ENCODE measurements at places on chromosomes 3 and 15. TPM values are rescaled to one million over a fixed set of nuclear protein-coding genes. Genes with fewer than 3 reads are reported as not detected.

- no peak for DNase-seq
Observed at GRCh38 chr15:84750583-84751092, 2.2 kb downstream of the ZNF592 start.

GRCh38 chr3:107432646-107433045 lies 55.4 kb downstream of the CCDC54 start:
- DNase-seq = no peak

GRCh38 chr3:59527493-59527892 lies 477.7 kb upstream of the CFAP20DC start:
- DNase-seq = no peak

DNA sequence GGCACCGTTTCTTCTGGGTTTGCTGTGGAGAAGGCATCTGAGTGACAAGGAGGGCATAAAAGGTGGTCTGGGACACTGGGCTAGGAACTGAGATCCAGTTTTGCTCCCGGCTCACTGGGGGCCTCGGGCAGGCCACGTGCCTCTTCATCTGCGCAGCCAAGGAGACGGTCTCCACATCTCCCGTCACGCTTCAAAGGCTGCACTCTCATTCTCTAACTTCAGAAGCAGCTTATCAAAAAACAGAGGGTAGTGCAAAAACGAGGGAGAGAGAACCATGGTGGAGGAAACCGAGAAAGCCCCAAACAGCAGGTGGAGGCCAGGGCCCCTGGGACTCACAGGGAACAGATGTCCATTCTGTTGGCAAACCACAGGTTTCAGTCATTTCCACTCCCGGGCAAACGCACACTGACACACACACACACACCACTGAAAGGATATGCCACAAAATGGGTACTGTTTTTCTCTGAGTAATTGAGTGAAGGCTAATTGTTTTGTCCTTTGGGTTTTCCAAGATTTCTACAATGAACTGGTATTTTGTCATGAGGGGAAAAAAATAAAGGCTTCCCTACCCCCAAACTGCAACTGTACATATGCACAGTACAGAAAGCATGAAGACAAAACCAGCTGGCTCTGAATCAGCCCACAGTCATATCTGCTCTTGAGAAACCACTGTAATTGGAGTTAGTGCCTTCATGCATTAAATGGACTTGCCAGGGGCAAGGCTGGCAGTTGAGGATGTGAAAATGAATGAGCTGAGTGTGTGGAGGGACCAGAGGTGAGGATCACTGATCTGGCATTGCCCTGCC lies 71.9 kb downstream of the MGLL start:
- no peak for DNase-seq

- no peak for DNase-seq
Observed at GRCh38 chr15:100059521-100059920, 282.3 kb downstream of the ADAMTS17 start.

- DNase-seq = no peak
Observed at GRCh38 chr15:37933666-37934065, 774 bp upstream of the TMCO5A start.

DNA sequence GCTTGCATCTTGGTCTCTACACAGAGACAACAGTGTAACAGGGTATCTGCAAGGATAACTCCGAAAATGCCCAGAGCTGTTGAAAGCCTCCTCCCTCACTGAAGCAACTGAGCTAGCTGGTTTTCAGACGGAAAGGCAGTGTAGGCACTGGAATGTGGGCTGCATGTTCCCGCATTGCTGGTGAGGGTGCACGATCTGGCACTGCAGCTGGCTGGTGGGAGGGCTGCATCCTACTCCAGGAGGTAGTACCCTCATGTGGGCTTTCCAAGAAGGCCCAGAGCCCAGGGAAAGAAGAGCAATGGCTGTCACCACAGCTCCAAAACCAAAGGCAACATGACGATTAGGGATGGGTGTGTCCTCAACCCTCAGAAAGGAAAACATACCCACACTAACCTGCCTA lies 28.7 kb upstream of the RPS17 start:
- DNase-seq = no peak

DNA sequence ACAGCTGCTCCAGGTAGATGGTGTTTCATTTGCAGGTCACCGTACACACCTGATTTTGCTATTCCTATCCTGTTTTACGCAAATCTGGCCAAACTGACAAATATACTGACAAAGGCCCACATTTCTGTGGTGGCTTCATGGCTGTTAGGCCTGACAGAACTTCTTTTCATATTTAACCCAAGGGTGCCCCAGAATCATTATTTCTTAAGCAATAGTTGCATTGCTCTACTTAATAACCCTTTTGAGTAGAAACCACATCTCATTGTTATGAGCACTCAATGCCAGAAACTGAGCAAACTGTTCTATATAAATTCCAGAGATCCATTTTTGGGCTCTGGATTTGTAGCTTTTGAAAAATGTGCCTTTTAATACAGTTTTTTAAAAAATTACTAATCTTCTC lies 19.4 kb downstream of the ASTE1 start:
- no peak for DNase-seq

DNA sequence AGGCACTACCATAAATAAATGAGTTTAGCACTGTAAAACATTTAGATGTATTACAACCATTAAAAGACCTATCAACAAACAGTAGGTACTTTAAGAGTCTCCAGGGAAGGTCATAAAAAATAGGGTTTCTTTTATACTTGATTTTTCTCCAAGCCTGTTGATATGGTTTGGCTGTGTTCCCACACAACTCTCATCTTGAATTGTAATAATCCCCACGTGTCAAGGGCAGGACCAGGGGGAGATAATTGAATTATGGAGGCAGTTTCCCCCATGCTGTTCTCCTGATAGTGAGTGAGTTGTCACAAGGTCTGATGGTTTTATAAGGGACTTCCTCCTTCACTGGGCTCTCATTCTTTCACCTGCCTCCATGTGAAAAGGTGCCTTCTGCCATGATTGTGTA lies 468.9 kb upstream of the UBE2E2 start:
- no peak for DNase-seq

GRCh38 chr15:84653584-84653909 lies 536 bp downstream of the WDR73 start:
- no peak for DNase-seq

GRCh38 chr15:70892002-70892911 lies at the start of the genes LRRC49 and THAP10:
Gene LRRC49, plus strand, starts transcription at chr15:70892826. Its CDS starts 69 bp downstream, at chr15:70892895.
Gene THAP10, minus strand, starts transcription at chr15:70892433. Its CDS starts 161 bp downstream, at chr15:70892272.
- DNase-seq = peak; percentile 63

DNA sequence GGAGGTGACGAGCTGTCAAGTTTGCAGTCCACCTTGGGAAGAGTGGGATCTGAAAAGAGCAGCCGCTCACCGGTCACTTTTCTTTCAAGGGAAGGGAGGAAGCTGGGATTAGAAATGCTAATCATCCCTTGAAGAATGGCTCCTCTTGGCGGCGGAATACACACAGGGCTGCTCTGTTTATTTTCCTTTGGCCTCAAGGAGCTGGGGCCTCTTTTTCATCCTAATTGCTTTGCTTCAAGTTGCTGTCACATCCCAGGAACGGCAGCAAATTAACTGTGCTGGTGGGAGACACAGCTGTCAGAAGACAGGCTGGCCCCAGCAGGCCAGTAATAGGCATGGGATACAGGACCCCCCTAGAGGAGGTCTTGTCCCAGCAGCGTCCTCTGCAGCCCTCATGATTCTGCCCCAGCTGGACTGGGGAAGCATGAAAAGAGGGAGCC lies 6.7 kb downstream of the KBTBD13 start:
- DNase-seq = no peak

- DNase-seq = no peak
Observed at GRCh38 chr3:55543181-55543614, 56.1 kb upstream of the WNT5A start.

DNA sequence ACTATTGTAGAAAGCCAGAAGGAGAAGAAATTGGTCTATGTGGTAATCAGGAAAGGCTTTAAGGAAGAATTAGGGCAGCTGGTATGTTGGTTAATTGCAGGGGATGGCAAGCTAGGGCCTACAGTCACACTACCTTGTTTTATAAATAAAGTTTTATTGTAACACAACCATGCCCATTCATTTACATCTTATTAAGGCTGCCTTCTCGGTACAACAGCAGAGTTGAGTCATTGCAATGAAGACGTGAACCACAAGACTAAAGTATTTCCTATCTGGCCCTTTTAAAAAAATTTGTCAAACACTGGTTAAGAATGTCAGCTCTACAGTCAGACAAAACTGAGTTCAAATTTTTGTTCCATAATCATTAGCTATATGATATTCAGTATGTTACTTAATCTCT lies 8.3 kb downstream of the SERPINI1 start:
- no peak for DNase-seq

- no peak for DNase-seq
Observed at GRCh38 chr15:66483131-66483566, 14.4 kb downstream of the SNAPC5 start.

GRCh38 chr3:159804726-159805410 lies 183.8 kb upstream of the IL12A start:
- DNase-seq = peak; percentile 57

DNA sequence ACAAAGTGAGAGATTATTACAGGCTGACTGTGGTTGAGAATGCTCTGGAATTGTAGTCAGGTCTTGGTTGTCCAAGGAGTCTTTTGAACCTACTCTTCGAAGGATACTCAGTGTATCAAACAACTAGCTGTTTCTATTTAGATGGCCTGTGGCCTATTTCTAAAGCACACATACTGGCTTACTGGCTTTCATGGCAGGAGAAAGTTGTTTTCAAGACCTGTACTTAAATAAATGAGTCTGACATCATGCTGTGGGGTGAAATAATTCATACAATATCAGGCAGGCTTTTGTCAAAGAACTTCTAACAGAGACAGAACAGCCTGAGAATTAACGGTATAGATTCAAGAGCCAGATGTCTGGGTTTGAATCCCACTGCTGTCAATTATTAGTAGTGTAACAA lies 316.7 kb upstream of the SEMA6D start:
- DNase-seq = no peak

DNA sequence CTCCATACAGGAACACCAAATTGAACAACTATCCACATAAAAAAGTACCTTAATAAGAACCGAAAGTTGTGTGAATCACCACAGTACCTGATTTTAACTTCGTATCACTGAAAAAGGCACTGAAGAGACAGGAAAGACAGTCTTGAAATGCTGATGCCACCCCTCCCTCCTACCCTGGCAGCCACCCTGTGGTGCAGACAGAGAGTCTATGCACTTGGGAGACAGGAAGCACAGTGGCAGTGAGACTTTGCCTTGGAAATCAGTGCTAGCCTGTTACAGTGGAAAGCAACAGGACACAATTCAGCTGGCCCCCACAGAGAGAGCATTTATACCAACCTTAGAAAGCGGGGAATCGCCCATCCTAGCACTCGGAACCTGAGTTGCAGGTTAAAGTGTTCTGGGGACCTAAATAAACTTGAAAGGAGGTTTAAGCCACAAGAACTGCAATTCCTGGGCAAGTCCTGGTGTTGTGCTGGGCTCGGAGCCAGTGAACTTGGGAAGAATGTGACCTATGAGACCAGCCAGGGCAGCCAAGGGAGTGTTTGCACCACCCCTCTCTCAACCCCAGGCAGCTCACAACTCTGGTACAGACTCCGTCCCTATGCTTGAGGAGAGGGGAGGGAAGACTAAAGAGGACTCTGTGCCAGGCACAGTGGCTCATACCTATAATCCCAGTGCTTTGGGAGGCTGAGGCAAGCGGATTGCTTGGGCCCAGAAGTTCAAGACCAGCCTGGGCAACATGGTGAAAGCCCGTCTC lies 240.1 kb downstream of the ISL2 start:
- no peak for DNase-seq

DNA sequence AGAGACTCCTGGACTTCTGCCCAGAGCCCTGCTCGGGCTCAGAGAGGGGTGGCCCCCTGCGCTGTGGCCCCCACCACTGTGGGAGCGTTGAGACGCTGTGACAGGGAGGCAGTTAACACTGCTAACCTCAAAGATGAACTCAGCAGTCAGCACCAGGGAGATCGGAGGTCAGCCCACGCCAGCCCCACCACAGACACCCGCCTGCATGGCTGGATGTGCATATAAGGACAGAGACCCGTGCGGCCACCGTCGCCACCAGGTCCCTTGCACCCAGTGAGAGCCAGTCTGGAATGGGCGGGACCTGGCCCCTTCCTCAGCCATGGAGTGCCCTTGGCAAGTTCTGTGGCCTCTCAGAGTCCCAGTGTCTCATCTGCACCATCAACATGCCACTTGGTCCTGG lies 48.5 kb upstream of the FURIN start:
- no peak for DNase-seq

GRCh38 chr15:40183636-40184463 lies 23.0 kb downstream of the BUB1B start:
- no peak for DNase-seq

- DNase-seq = no peak
Observed at GRCh38 chr15:56038015-56038414, 44.6 kb upstream of the NEDD4 start.

DNA sequence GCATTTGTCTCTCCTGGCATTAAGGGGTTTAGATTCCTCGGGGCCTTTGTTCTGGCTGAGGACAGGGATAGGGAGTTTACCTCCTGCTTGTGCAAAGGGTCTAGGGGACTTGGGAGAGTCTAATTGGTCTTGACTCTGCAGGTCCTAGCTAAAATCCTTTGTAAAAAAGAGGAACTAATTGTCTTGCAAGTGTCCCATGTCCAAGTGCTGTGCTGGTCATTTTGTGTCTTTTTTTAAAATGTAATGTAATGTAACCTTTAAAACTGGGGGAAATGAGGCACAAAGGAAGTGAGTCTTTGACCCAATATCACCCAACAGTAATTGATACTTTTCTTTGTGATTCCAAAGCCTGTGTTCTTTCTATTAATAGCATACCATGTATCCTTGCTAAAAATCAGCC lies 14.9 kb upstream of the C3orf80 start:
- no peak for DNase-seq

DNA sequence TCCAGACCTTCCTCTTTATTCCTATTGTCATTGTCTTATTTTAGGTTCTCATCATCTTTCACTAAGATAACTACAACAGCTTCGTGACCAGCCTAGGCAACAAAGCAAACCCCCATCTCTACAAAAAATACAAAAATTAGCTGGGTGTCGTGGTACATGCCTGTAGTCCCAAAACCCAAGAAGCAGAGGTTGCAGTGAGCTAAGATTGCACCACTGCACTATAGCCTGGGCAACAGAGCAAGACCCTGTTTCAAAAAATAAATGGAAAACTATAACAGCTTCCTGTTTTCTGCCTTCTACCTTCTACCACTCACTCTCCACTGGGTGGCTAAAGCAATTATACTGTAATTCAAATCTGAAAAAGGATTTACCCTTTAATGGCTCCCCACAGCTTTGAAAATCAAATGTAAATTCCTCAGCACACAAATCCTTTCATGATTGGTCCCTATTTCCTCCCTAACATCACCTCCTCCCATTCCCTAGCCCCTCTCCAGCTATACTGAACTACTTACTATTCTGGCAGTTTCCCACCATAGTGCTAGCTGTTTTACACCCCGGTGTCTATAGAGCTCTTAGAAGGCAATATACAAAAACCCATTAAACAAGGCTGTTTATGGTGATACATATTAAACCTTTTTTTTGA lies 33.4 kb downstream of the LRRFIP2 start:
- no peak for DNase-seq

GRCh38 chr3:153980252-153980590 lies 141.0 kb upstream of the ARHGEF26 start:
- no peak for DNase-seq

The ERC2 gene
- not detected for total RNA-seq

The ZNF770 gene
- 34.0 TPM for total RNA-seq

The GOLGA6L22 gene
- not detected for total RNA-seq

The ABHD17C gene
- total RNA-seq = 1.4 TPM

The SPTSSB gene
- total RNA-seq = not detected

The SUSD5 gene
- not detected for total RNA-seq

The ZBED2 gene
- 0.74 TPM for total RNA-seq

The PCSK6 gene
- total RNA-seq = 0.76 TPM

The BTLA gene
- total RNA-seq = 26.0 TPM

The LNP1 gene
- total RNA-seq = 1.4 TPM

The FAH gene
- total RNA-seq = 41.8 TPM
